ENCODE measurements at places on chromosomes 7 and 10. TPM values are rescaled to one million over a fixed set of nuclear protein-coding genes. Genes with fewer than 3 reads are reported as not detected.

Gene CPN1
- not detected for total RNA-seq

DNA sequence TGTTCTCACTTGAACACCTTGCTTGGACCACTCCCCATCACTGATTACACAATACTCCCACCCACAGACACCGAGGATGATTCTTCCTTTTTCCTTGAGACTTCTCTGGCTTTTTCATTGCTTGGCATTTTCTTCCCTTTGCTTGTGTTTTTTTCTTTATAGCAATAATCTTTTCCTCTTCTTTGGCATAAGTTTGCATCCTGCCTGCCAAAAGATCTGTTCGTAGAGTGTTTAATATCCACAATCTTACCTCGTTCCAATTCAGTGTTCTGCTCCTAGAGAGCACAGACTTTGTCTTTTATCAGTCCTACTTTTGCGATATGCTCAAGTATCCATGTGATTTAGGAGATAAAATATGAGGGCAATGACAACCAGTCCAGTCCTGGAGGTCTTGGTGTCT is 303.3 kb upstream of the CDC14C start:
- DNase-seq = no peak

Gene TMEM213
- total RNA-seq = not detected

- no peak for DNase-seq
Measured at GRCh38 chr10:132304756-132305509, 2.8 kb downstream of the STK32C start.

GRCh38 chr7:106994833-106995232 is 49.7 kb upstream of the PRKAR2B start:
- no peak for DNase-seq

Gene NUDT1
- 10.9 TPM for total RNA-seq

DNA sequence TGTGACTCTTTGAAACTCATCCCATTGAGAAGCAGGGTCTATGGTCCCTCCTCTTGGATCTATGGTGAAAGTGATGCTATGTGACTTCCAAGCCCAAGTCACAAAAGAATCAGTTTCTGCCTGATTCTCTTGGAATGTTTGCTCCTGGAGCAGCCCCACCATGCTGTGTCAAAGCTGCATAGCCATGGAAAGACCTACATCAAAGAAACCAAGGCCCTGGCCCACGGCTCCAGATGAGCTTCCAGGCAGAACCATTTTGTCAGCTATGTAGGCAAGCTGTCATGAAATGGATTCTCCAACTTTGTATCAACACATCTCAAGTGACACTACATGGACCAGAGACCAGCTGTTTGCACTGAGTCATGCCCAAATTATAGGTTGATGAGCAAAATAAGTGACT is 77.0 kb downstream of the AASS start:
- no peak for DNase-seq

Gene COPS6
- 87.6 TPM for total RNA-seq

DNA sequence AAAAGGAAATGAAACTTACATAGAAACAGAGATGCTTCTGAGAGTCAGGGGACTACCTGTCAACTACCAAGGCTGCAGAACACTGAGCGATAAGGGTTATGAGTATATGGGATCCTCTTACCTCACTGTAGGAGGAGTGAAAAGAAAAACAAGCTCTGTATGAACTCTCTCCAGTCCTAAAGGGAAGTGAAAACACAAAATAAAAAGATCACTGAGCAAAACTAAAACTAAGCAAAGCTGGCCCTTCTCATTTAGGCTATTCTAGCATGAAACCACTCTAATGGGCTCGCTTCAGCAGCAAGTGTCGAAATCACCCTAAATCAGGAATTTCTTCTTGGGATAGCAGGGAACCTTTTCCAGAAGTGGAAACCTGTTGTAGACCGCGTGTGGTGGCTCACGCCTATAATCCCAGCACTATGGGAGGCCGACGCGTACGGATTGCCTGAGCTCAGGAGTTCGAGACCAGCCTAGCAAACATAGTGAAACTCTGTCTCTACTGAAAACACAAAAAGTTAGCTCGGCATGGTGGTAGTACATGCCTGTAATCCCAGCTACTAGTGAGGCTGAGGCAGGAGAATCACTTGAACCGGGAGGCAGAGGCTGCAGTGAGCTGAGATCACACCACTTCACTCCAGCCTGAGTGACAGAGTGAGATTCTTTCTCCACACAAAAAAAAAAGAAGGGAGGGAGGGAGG is 27.0 kb downstream of the DCLRE1C start:
- DNase-seq = no peak

DNA sequence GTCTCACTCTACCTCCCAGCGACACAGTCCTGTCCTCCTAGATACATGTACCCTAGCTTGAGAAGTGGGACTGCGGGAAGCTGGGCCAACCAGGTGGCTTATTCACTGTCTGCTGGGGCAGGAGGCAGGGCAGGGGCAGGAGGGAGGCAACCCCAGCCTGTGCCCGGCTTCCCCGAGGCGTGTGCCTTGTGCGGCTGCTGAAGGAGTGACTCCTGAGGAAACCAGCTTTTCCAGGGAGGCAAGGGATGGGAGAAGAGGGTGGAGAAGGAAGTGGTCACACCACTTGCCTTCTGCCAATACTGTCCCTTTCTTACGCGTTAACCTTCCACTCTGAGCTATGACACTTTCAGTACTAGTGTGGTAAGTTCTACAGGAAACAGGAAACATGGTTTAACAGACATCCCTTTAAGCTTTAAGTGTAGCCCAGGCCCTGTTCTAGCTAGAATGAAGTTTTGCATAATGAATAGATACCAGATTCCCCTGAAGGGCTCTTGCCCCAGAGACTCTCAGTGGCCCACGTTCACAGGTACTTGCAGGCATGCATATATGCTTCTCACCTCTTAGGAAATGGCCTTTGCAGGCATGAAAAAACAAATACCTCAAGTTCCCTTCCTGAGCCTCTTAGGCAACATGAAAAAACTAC is 40.6 kb downstream of the SYPL1 start:
- no peak for DNase-seq
